ENCODE measurements at places on chromosomes 1 and 21.

DNA sequence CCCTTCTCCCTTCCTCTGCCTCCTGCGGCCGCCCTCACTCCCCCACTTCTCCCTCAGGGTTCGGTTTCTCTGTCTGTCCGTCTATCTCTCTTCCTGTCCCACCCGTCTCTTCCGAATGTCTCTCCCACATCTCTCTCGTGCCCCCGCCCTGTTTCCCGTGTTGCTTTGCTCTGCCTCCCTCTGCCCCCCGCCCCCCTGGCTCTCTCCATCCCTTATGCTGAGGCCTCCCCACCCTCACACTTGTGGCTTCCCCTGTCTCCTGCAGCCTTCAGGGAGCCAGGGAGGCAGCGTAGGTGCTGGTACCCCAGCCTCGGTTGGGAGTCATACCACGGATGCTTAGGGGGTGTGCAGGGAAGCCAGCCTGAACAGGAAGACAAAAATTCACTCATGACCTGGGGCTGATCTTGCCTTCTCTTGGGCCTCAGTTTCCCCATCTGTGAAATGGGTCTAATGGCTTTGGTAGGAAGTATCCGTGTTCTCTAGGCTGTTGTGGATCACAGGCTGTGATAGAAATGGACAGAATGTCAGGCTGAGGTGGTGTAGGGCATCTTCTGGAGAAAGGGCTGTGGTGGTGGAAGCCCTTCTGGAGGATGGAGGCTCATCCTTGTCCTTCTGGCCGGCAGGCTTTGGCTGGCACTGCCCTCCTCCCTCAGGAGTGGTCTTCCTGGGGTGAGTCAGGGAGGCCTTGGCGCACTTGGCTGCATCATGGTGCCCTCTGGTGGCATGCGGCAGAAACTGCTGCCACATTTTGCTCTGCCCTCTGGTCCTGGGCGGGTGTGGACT, 55.5 kb downstream of the FOXO6 start:
- DNase-seq: peak; percentile 84

- no peak for DNase-seq
These were observed 8.7 kb downstream of the S100B start for GRCh38 chr21:46596201-46596600.

DNA sequence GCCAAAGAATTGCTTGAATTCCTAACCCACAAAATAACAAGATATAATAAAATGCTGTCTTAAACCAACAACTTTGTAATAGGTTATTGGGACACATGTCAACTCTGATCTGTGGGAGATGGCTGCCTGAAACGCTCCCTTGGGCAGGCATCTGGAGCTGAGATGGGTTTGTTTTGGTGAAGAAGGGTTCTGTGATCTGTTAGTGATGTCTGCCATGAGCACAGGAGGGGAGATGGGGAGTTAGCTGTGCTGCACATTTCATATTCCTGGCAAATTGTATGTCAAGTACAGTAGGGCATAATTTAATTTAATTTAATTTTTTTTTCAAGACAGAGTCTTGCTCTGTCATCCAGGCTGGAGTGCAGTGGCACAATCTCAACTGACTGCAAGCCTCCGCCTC, 34.2 kb upstream of the IFNLR1 start:
- no peak for DNase-seq

- DNase-seq: no peak
These were observed 40.7 kb upstream of the DHCR24 start for GRCh38 chr1:54927472-54928240.

DNA sequence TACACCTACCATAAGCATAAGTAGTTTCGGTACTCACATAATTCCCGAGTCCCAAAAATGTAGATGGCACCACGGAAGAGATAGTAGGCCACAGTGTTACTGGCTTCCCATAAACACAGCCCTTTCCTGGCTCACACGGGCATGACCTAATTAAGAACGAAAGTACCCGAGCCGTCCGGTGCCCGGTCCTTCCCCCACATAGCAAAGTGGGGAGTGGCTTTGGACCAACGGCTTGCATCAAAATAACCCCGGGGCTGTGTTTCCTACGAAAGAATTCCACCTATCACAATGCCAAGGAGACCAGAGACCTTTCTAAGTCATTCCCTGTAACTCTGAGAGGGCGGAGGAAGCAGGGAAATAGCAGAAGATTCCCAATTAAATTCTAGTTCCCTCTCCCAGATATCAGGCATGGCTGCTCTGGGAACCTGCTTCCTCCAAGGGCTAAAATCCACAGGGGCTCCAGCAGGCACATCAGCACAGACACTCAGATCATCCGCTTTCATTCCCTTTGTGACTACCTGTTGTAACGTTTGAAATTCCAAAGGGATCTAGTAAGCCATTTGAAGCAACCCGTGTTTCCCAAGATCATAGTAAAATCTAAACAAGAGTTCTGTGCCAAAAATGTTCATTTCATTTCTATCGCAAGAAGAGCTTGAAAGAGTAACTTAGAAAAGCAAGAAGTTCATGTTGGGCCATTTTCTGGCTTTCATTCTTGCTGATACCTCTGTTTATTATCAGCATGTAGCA, at the start of gene TMPRSS3:
Gene TMPRSS3, minus strand, starts transcription at position 148 of the 747 bp plus-strand sequence. CDS start 635 bp downstream, outside the sequence.
- DNase-seq: peak; percentile 68

DNA sequence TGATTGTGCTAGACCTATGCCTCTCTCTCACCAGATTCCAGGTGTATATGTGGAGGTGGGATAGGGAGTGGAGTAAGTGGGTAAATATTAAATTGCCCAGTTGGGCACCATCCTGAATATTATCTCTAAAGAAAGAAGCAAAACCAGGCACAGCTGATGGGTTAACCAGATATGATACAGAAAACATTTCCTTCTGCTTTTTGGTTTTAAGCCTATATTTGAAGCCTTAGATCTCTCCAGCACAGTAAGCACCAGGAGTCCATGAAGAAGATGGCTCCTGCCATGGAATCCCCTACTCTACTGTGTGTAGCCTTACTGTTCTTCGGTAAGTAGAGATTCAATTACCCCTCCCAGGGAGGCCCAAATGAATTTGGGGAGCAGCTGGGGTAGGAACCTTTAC, at the start of gene FCER1A:
Gene FCER1A, plus strand, starts transcription at position 242 of the 400 bp plus-strand sequence. Its CDS starts 29 bp downstream, at position 271.
- no peak for DNase-seq

GRCh38 chr1:112322018-112322417, 74.0 kb upstream of the CTTNBP2NL start:
- DNase-seq: no peak
